ENCODE measurements at places on chromosomes 6 and 20.

DNA sequence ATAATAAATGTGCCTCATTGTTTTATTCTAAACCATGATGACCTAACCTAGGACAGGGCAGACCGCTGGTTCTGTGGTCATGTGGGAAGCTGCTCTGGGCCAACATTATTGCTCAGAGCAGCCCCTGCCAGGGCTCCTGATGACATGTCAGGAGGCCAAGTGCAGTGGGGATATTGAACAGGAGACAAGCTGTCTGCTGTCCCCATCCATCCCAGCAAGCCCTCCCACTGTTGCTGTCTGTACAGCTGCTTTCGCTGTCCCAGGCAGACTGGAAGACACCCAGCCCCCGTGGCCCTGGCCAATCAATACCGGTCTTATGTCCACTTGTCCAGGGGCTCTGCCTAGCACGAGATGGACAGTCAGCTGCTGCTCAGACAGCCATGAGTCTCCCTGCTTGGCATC lies 43.2 kb upstream of the FNDC1 start:
- DNase-seq: no peak

DNA sequence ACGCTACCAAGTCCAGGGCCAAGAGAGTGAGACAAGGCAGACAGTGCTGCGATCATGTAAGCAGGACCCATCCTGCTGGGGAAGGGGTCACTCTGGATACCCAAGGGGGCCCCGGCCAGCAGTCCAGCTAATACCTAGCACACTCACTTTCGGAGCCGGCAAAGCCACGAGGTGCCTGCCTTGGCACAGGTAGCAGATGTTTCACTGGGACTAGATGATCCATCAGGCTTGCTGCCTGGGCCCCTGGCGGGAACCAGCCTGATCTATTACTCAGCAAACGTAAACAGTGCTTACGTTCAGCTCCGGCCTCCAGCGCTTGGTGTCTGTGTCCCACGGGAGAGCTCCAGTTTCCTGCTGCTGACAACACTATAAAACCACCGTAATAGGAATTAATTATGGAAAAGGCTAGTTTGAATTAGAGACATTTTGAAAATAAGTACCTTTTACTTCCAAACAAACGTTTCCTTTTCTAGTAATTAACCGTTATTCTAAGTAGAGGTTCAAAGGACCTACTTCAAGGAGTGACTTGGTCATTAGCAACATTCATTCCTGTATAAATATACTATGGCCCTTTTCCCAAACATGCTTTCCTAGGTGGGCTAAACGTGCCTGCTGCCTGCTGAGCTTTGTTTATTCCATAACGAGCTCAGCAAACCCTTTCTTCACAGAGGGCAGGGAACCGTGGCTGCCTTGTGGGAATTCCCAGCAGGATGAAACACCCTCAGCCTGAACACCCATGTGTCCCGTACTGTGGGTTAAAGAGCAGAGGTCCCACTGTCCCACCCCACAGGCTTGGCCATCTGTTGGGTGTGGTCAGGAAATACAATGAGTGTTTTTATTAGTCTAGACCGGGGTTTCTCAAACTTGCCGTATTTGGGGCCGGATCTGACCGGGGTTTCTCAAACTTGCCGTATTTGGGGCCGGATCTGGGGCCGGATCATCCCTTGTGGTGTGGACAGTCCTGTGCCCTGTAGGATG lies 18.4 kb downstream of the SLC22A23 start:
- DNase-seq: no peak

DNA sequence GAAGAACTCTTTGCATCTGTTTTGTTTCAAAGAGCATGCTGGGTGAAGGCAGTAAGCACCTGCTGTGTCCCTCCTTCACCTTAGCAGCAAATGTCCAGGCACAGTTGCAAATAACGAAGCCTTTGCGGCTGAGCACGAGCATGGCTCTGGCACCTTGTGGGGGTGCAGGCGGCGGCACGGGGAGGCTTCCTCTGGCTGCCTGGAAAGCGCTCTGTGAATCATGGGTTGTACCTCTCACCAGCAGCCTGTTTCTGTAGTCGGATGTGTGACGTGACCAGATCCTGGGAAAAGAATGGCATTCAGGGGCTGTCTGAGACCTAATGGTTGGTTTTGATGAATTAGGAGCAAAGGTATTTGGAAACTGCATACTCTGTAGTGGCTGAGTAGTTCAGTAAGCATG lies 144.8 kb downstream of the DTNBP1 start:
- DNase-seq: no peak

DNA sequence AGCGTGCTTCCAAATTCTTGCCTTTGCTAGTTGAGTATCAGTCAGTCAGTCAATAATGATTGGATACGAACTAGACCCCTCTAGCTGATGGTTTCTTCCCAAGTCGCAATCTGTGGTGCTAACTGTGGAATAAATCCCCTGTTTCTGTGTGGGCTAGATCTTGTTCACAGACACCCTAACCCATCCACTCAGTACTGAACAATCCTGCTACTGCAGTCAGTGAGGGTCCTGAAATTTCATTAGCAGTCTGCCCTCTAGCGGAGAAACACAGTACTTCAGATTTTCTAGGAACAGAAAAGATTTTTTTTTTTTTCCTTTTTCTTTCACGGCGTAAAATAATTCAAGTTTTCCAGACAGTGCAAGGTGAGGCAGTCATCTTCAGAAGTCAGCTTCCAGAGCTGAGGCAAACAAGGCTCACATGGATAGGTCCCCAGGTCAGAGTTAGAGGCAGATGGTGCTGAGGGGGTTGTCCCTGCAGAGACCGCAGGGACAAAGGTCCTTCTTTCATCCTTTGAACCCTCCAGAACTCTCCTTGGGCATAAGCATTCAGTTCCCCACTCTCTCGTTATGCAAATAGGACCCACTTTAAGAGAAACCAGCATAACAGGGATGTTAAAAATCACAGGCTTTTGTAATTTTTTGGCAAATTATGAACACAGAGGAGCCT lies 119.6 kb downstream of the SCML4 start:
- DNase-seq: no peak

DNA sequence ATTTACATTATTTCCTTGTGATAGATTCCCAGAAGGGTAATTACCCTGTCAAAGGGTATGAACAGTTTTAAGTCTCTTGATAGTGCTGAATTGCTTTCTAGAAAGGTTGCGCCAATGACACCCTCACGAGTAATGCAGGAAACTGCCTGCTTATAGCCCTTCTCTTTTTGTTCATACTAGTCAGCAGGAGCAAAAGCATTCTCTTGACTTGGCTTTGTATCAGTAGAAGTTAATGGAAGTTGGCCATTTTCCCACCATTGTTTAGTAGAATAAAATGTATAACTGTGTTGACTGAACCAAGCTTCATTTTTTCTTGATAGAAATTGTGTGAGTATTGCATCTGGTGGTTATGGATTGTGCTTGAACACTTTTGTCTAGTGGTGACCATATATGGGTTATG lies 100.1 kb downstream of the FARS2 start:
- no peak for DNase-seq

DNA sequence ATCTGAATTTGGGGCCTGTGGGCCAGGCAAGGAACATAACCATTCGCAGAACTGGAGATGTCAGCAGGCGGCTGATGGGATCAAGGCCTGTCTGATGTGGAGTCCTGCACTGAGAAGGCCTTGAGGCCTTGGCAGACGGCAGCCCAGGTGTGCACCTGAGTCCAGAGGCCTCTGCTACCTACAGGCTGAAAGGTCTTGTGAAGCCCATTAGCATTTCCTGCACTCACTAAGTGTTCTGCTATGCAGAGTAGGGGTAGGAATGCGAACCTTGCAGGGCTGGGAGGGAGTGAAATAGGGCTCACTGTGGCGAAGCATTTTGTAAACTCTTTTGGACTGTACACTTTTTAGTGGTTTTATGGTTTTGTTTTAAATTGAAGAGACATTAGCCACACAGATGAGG lies 48.3 kb upstream of the RNF24 start:
- DNase-seq: no peak

DNA sequence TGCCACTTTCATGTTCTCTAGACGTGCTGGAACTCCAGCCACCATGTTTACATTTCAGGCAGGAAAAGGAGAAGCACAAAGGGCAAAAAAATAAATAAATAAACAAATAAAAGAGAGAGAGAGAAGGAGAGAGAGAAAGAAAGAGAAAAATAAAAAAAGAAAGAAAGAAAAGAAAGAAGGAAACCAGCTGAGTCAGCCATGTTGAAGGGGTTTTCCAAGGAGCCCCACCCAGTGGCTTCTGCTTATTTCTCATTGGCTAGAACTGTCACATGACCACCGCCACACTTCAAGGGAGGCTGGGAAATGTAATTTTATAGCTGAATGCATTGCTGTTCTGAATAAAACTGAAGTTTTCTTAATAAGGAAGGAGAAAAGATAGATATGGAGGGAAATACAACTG lies 71.1 kb downstream of the BFSP1 start:
- DNase-seq: no peak

- DNase-seq: no peak
Measured at GRCh38 chr20:49505518-49505917, 23.1 kb upstream of the KCNB1 start.

DNA sequence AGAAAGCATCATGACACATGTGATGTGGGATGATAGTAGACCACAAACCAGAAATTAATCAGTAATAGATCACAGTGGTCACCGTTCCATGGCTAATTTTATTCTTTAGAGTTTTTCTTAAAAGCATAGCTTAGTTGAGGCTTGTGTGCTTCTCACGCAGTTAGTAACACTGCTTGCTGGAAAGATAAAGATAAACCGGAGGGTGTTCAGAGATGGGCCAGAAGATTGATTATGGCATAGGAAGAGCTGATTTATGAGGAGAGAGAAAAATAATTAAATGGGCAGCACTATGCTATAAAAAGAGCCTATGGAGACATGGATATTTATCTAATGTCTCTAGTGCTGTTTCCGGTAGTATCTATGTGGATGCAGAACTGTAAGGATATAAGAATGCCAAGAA lies 173.6 kb downstream of the MMS22L start:
- no peak for DNase-seq

GRCh38 chr6:98039443-98039842 lies 756.4 kb upstream of the MMS22L start:
- no peak for DNase-seq

- DNase-seq: no peak
Measured at GRCh38 chr20:37202267-37202943, 23.1 kb upstream of the MROH8 start.

DNA sequence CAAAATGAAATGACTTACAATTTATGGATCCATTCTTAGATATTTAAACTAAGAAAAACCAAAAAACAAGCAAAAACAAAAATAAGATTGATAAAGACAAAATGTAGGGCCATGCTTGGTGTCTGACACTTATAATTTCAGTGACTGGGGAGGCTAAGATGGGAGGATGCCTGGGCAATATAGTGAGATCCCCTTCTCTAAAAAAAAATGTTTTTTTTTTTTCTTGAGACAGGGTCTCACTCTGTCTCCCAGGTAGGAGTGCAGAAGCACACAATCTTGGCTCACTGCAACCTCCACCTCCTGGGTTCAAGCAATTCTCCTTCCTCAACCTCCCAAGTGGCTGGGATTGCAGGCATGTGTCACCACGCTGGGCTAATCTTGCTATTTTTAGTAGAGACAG lies 92.4 kb downstream of the HFE start:
- no peak for DNase-seq

DNA sequence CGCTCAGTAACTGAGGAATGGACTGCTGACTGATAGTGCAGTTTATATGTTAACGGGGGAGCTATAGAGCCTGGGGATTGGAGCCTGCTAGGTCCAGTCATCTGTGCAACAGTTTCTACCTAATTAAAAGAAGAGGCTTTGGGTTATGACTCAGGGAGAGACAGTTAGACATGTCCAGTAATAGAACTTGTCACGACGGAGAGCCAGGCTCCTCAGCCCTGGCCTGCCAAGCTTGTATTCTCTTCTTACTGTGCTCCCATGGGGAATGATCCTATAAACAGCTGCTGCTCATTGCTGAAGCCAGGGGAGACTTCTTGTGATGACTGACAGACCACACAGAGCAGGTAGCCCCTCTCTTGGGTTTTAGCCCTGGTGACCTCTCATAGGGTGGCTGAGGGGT lies 69.3 kb downstream of the SYNJ2 start:
- DNase-seq: no peak

DNA sequence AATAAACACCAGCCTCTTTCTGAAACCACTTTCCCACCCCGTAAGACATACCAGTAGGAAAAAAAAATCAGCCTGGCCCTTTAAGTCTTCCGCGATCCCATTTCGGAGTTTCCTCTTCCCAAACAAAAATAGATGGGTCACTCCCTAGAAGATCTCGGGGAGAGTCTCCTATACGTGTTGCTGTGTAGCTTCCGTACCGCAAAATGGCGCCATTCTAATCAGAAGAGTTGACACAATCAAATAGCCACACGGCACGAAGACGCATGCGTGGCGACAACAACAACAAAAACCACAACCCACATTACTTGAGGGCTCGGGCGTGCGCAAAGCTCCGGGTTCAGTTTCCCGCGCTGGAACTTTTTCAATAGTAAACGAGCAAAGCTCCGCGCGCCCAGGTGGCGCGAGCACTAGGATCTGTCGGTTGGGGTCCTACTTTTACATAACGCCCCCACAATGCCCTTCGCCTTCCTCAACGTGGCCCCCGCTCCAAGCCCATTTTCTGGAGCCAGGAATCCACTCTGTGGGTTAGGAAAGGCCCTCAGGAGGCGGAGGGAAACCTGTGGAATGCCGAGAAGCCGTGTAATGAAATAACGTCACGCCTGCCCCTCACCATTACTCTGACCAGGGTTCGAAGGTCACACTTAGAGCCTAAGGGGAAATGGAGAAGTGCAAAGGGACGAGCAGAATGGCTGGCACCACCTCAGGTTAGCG lies at the start of gene GPANK1:
Gene GPANK1 (minus strand): TSS at position 208 of the 711 bp plus-strand sequence. CDS start 519 bp downstream, outside the sequence.
- DNase-seq: peak; percentile 90

- no peak for DNase-seq
Measured at GRCh38 chr20:50629670-50630045, 61.7 kb downstream of the RIPOR3 start.

DNA sequence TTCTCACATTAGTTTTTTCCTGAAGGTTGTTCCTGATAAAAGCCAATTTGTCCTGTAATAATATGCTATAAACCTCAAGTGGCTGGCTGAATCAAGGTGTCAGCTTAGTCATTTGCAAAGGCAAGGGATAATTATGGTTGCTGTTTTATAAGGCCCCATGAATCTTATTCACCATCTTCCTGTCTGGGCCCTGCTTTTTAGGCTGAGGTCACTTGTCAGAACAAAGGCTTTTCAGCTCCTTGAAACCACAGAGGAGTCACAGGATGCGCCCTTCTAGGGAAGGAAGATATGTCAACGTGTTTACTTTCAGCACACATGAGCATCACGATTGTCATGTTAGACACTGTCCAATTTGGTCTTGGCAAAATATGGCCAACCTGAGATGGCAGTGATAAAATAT lies 64.8 kb upstream of the NAA20 start:
- DNase-seq: no peak

DNA sequence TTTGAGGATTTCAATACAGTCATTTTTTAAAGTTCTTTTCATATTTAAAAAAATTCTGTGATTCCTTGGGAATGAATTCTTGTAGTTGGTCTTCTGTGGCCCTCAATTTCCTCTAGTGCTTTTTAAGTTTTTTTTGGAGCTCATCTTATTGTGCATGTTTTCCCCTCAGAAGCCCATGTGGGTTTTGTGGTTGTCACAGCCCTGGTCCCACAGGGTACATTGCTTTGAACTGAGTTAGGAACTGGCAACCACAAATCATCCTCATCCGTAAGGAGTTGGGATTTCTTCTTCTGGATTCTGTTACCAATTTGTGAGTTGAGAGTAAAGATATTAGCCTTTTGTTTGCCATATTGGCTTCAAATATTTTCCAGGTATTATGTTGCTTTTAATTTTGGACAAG lies 89.9 kb downstream of the AKAP7 start:
- no peak for DNase-seq

All from stimulated activated naive CD4-positive, alpha-beta T cell (primary cell).